ENCODE measurements at places on chromosomes 16 and 17.

DNA sequence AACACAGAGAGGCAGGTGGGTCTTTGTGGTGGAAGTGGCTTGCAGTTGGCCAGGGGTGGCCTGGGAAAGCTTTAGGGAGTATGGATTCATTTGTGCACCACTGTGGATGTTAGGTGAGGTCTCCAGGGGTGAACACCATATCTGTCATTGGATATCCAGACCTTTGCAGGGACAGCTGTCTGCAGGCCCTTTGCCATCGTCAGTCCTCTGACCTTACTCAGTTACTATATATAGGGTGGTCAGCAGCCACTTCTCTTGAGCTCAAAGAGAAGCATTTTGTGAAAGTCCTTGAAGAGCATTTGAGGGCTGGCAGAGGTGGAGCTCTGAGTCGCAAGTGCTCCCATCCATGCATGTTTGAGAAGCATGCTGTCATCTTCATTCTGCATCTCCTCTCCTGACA lies 40.4 kb downstream of the TMEM11 start:
- no peak for DNase-seq

GRCh38 chr17:44774271-44775135 lies 15.7 kb downstream of the ADAM11 start:
- DNase-seq, result peak; percentile 77

DNA sequence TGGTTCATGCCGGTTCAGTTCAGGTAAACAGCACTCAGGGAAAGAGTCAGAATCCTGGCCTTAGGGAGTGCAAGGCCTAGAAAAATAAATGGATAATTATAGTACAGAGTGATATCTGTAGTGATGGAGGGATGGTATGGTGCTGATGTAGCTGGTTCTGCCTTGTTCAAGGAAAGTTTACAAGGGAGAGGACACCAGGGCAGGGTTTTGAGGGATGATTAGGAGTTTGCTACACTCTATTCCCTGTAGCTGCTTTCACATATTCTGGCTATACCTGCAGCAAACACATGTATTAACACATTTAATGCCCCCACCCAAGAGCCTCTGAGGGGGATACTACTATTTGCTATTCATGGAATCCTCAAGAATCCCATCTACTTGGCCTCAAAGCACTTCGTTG lies 1.7 kb upstream of the NOS2 start:
- no peak for DNase-seq

DNA sequence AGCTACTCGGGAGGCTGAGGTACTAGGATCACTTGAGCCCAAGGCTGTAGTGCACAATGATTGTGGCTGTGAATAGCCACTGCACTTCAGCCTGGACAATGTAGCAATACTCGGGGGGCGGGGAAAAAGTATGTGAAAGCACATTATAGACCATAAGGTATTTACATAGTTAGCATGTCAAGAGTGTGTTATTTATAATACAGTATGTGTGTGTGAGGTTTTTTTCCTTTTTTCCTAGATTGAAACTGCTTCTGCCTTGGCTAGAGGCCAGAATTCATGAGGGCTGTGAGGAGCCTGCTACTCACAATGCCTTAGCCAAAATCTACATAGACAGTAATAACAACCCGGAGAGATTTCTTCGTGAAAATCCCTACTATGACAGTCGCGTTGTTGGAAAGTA lies 30.5 kb downstream of the PTRH2 start:
- DNase-seq, result no peak

DNA sequence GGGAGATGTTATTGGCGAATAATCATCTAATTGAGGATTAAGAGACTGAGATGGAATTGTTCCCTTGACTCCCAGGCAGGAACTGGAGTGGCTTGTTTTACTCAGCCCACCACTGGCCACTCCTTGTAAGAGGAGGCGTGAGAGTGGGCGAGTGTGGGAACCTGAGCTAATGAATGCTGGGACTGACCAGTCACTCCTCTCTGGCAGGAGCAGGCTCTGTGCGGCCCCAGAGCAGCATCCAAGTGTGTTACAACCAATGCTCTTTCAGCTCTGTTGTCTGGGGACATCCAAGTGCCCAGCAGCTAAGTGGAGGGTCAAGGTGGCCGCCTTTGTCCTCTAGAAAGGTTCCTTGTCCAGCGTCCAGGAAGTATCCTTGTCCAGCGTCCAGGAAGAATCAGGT lies 739.9 kb downstream of the CDH8 start:
- no peak for DNase-seq

DNA sequence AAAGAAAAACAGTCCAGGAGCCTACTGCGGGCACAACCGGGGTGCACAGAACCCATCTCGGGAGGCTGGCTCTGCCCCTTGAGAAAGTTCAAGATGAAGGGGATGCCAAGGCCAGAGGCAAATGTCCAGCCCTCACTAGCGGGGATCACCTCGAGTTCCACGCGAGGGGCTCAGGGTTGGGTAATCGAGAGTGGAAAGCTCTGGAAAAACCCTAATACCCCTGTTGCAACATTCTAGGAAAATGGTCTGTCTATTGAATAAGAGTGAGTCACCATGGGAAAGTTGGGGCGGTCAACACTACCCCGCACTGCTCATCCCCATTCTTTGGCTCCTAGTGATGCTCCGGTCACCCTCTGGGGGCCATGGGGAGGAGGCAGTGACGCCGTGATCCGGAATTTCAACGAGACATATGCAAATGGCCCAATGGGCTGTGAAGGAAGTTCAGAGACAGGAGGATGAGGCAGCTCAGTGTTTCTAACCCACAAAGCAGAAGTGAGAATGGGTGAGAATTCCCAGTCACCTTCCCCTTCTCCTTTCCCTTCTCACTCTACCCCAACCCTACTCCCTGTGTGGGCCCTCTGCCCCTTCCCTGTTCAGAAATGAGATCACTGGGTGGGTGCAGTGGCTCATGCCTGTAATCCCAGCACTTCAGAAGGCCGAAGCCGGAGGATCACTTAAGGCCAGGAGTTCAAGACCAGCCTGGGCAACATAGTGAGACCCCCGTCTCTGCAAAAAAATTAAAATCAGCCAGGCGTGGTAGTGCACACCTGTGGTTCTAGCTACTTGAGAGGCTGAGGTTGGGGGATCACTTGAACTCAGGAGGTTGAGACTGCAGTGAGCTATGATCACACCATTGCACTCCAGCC lies 22.4 kb downstream of the SOCS3 start:
- no peak for DNase-seq

- no peak for DNase-seq
Observed at GRCh38 chr17:77501751-77502625, 361.2 kb downstream of the SEC14L1 start.

- no peak for DNase-seq
Observed at GRCh38 chr16:13391337-13391736, 489.9 kb downstream of the SHISA9 start.

- DNase-seq, result no peak
Observed at GRCh38 chr16:88695753-88696152, 9.4 kb upstream of the SNAI3 start.

DNA sequence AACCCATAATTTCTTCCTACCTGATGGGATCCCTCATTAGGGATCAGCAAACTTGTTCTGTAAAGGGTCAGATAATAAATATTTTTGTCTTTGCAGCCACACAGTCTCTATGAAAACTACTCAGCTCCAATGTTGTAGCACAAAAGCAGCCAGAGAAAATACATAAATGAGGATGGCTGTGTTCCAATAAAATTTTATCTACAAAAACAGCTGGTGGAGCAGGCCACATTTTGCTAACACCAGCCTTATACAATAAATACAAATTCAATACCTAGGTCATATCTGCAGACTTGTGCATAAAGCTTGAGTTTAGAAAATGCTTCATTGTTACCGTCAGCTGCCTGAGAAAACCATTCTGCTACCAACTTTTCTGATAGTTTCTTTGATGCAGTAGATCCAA lies 38.4 kb upstream of the INTS2 start:
- no peak for DNase-seq

DNA sequence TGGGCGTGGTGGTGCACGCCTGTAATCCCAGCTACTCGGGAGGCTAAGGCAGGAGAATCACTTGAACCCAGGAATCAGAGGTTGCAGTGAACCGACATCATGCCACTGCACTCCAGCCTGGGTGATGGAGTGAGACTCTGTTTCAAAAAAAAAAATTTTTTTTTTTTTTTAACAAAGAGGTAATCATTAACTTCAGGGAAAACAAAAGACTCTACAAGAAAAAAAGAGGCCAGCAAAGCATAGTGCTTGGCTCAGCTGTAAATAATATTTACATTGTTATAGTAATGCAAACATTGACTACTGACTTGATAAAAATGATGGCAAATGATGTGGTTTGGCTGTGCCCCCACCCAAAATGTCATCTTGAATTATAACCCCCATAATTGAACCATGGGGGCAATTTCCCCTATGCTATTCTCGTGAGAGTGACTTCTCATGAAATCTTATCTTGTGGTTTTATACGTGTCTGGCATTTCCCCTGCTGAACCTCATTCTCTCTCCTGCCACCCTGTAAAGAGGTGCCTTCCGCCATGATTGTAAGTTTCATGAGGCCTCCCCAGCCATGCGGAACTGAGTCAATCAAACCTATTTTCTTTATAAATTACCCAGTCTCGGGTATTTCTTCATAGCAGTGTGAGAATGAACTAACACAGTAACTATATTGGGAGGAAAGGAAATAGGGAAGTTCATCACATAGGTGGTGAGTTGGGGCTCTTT lies 12.7 kb upstream of the SSTR2 start:
- DNase-seq, result no peak

- no peak for DNase-seq
Observed at GRCh38 chr17:63966646-63967264, 6.0 kb downstream of the SCN4A start.

GRCh38 chr17:48997103-48997826 lies at the start of gene IGF2BP1:
Gene IGF2BP1 (plus strand): TSS chr17:48997385. CDS start chr17:48997746, 361 bp downstream.
- DNase-seq, result no peak

DNA sequence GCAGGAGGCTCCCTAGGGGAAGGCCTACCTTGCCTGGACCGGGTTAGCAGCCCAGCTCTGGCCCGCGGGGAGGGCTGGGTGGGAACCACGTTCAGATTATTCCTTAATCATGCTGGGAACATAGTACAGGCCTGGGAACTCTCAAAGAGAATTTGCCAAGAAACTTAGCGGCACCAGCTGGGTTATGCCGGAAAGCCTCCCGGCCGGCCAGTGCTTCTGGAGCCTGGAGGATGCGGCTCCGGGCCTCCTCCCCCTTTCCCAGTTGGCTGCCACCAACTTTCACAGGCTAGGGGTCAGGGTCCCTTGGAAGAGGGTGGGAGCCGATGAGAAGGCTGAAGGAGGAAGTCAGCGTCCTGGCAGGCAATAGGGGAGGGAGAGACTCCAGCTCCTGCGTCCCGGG lies 10.8 kb downstream of the NGFR start:
- DNase-seq, result no peak

- DNase-seq, result no peak
Observed at GRCh38 chr16:22065252-22065651, 27.1 kb upstream of the VWA3A start.

- peak; percentile 50 for DNase-seq
Observed at GRCh38 chr16:56425439-56425832, at the start of gene AMFR. Gene AMFR (minus strand): TSS chr16:56425545. CDS start chr16:56425327, 218 bp downstream.

GRCh38 chr16:75035410-75035968 lies 36.7 kb downstream of the ZNRF1 start:
- no peak for DNase-seq

DNA sequence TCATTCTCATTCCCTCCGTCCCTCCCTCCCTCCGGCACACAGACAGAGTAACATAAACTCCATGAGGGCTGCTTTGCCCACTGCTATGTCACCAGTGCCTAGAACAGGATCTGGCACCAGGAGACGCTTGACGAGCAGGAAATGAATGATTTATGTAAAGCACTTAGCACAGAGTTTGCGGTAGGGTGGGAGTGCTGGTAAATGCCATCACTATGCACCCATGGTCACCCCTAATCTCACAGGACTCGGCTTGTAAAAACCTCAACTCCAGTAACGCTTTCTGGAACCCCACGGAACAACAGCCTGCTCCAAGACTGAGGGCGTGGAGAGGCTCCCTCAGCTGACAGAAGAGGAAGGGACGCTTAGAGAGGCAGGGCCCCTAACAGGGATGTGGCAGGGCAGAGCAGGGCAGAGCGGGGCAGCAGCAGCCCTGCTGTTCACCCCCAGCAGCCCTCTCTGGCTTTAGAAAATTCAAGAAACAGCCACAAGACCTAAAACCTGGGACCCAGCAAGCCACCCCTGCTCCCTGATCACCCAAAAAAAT lies 156.9 kb downstream of the C16orf78 start:
- DNase-seq, result no peak

GRCh38 chr16:51306116-51306515 lies 155.0 kb upstream of the SALL1 start:
- no peak for DNase-seq

DNA sequence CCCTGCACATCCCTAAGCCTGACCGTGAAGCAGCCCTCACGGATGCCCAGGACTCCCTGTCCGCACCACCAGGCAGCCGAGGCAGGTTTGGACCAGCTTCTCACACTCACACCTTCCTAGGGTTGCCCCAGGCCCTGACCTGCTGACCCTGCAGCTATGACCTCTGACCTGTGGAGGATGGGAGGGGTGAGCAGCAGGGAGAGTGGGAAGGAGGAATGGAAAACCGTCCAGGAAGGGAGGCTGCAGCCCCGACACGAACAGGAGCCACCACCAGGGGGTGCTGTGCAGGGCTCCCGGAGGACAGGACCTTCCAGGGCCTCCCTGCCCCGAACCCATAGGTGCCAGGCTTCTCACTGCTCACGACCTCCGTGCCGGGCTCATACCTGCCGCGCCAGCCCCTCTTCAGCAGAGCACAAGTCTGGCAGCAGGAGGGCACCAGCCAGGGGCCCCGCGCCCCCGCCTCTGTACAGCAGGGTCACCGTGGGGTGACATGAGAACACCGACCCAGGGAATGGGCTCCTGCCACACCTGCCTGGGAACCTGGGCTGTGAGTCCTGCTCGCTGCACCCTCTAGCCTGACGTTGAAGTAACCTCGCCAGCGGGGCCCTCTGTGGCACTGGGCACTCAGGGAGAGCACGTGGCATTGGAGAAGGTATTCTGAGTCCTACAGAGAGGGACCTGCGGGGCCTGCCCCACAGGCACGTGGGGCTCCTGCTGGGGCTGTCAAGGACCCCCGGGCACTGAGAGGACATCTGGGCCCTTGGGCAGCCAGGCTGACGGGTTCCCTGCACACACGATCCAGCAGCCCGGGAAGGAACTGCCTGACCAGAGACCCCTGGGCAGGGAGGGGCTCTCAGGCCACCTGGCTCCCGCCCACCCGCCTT lies 37.6 kb downstream of the CTU2 start:
- peak; percentile 65 for DNase-seq

DNA sequence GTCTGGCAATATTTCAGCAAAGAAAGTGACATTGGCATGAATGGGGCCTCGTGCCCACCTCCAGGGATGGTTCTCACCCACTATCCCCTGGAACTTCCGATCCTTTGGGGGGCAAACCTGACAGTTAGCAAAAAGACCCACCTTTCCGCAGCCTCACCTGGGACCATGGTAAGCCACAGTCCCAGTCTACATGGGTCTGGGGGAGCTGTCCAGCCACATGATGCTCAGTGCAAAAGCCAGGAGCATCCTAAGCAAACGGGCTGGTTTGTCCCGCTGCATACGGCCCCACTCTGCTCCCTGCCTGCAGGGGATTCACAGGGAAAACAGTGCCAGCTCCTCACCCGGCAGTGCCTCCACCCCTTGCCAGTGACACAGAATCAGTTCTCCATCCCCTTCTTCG lies 19.3 kb downstream of the AIPL1 start:
- no peak for DNase-seq

Measured in T follicular helper cell (primary cell).